ENCODE measurements at places on chromosomes 7 and 10.
A peak's percentile ranks its signal among the peaks of the same experiment; 100 is the strongest.

DNA sequence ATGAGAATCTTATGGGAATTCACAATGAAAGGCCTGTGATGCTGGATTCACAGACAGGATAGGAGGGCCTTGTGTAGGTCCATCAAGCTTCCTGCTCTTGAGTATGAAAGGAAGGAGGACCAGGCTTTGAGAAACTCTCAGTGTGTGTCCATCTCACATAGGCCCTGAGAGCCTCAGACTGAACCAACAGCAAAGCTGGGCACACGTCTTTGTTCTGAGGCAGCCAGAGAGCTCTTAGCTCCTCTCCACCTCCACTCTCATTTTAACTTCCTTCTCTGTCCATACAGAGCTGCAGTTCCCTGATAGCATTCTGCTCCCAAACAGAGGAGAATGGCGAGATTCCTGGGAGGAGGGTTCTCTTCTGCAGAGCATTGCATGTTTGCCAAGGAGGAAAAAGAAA is 515.6 kb downstream of the CALN1 start:
- no peak for DNase-seq

DNA sequence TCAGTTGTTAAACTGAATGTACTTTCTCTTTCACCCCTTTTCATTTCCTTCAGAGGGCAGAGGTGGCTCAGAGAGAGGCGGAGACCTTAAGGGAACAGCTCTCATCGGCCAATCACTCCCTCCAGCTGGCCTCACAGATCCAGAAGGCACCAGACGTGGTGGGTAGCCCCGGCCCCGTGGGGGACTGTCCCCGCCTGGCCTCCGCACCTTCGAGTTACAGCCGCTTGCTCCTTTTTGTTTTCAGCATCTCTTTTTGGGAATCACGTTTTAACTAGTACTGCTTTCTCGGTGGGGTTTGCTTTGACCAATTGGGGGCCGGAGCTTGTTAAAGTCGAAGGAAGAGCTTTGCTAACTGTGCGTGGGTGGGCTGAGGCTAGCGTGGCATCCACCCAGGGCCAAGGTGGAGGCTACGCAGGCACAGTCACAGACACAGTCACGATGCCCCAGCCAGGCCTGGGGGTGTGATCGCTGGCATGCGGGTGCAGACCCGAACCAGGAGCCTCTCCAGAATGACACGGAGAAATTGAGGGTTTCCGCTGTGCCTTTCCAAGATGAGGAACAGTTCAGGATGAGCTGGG is 116.2 kb upstream of the SH2B2 start:
- no peak for DNase-seq

GRCh38 chr7:73577627-73578341 is 595 bp downstream of the TBL2 start:
- DNase-seq: no peak

GRCh38 chr7:36449685-36450084 is 60.0 kb downstream of the ANLN start:
- DNase-seq: no peak

DNA sequence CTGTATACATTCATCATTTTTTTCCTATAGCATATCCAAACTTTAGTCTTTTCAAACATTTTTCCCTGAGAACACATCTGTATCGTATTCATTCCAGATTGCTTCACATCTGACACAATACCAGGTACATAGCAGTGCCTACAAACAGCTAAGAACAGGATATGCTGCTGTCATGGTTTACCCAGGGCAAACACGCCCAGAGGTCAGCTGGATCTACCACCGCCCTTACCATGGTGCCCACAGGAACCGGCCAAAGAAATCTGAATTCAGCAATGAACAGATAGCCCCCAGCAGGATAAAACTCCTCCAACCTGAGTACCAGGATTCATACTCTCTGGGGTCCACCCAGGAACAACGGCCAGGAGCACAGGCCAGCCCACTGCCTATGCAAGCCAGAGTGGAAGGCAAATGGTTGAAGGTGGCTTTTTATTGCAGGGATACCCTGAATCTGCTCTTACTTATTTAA is 43.0 kb downstream of the TNS3 start:
- DNase-seq: no peak

- no peak for DNase-seq
Measured at GRCh38 chr7:101677391-101677790, 48.3 kb upstream of the MYL10 start.

DNA sequence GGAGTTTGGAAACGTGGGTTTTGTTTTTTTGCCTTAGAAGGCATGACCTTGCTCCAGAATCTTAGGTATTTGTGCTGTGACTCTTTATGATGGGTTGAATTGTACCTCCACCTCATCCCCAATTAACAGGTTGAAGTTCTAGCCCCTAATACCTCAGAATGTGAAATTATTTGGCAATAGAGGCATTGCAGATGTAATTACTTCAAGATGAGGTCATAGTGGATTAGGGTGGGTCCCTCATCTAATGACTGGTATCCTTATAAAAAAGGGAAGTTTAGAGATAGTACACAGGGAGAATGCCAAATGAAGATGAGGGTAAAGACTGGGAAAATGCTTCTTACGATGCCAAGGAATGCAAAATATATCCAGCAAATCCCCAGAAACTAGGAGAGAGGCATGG is 3.0 kb upstream of the FAM200A start:
- DNase-seq: no peak

DNA sequence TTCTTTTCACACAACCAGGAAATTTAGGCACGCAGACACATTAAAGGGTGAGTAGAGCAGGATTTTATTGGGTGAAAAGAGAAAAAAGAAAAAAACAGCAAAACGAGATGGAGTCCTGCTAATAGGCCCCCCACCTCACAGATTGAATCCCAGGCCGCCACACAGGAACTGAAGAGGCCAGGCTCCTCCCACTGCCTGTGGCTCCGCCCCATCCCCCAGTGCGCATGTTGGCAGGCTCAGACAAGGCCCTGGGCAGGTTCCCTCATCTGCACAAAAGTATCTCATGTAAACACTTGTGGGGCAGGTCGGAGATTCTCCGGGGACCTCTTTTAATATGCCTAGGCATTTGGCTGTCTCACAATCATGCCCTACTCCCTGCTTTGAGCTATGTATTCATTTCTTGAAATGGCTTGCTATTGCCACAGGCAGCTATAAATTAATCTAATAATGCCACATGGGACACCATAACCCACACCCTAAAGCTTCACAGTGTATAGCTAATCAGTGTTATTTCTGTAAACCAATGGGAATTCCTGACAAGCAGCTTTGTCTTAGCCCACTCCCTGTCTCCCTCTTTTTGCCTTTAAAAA is 76.2 kb upstream of the KIF5B start:
- no peak for DNase-seq

- DNase-seq: peak; percentile 7
Measured at GRCh38 chr7:100632951-100633717, 8.2 kb downstream of the TFR2 start.

GRCh38 chr10:80139265-80139664 is 6.7 kb downstream of the PLAC9 start:
- DNase-seq: no peak

DNA sequence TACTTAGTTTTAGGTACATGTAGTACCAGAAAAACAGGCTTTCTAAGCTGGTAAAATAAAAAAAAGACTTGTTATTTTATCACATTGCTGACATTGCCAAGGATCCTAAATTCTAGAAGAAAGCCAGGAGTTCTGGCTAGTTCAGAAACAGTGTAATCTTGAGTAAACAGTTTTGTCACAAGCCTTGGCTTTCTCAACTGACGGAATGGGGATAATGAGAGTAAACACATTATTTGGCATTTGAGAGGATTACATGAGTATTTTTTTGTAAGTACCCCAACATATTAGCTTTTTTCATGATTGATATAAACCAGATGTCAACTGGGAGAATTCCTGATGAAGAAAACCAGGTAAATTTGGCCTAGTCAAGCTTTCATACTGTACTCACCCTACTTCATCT is 269.8 kb downstream of the SORCS1 start:
- no peak for DNase-seq

DNA sequence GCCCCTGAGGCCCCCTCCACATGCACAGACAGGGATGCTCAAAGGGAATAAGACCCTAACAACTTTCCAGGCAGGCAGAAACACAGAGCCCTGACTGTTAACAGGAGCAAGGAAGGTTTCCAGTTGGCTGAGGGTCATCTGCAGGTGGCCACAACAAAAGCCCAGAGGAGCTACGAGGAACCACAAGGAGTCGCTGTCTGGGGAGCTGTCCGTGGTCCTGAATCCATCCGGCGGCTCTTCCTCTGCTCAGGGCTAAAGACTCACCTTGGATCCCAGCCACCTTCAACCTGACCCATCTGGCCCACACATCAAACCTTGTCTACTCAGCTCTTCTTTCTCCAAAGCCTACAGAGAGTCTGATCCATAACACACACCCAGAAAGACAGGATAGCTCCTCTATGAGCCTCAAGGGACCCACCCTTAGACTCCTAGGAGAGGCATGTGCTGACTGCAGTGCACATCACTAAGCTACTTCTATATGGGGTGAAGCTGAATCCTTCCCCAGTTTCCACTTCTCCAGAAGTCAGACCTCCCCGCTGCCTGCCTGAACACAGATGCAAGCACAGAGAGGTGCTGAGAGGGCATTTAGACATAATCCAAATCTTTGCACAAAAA is 104.0 kb downstream of the SLIT1 start:
- DNase-seq: no peak

- no peak for DNase-seq
Measured at GRCh38 chr7:70472601-70473237, 659.2 kb upstream of the GALNT17 start.

Data from caudate nucleus (tissue), 63 donors.